Stimulated activated CD4-positive, alpha-beta T cell treated with anti-CD3 and anti-CD28 coated beads, Interleukin-4, amount 100 ng/mL, for 1 hour (primary cell): ENCODE measurements at places on chromosomes 12 and 14.

DNA sequence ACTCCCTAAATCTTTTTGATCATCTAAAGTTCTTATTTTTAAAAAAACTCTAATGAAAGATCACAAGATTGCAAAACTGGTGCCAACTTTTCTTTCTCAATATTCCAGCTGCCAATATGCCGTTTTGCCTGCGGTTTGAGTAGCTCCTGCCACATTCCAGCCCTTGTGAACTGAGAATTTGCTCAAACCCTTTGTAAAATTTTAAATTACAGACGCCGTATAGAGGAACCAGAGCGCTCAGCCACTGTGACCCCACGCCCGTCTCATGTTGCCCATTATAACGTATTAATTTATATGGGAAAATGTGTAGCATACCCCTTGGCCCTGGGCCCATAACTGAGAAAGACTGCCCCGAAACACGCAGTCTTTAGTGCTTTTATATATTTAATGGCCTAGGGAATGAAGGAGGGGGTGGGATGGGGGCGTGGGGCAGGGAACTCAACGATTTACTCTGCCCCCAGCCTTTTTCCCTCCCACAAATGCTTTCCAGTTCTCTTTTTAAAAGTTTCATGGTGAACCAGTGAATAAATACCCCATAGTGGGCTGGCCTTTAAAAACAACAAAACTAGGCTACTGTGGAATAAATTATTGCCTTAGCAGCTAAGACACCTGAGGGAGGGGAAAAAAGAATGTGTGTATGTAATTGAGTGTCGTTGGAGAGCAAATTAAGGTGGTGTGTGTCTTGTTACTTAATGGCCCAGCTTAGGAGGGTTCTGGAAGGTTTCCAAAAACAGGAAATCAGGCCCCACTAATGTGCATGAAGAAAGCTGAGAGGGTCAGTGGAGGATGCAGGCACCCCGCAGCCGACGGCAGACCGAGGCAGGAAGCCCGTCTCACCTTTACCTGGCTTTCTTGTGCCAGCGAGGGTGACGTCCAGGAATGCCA, 45.7 kb upstream of the RFLNA start:
- DNase-seq = no peak

- DNase-seq = no peak
Measured at GRCh38 chr14:52833891-52834290, 42.5 kb upstream of the GNPNAT1 start.

DNA sequence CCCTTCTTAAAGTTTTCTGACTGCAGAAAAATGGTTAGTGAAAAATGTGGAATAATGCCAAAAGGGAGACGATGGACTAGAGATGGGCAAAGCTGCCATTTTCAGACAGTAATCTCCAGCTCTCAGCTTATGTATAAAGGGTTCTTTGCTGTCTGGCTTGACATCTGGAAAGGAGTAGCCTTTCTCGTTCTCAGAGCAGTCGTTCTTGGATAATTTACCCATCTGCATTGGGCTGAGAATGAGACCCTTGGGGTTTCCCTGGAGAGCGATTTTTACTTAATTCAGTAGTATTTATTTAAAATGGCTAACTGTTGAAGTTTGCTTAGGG, 1.2 kb downstream of the NUDT4 start:
- no peak for DNase-seq

DNA sequence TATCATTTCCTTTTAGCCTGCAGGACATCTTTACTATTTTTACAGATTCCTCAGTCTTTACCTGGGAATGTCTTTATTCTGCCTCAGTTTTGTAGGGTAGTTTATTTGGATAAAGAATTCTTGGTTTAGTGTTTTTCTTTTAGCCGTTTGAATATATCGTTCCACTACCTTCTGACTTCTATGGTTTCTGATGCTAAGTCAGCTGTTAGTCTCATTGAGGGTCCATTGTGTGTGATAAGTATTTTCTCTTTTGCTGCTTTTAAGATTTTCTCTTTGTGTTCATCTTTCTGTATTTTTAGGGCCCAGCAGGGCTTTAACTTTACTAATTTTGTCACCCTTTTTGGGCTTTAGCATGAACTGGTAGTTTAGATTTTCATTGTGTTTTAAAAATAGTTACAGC, 113.5 kb downstream of the MNAT1 start:
- no peak for DNase-seq

DNA sequence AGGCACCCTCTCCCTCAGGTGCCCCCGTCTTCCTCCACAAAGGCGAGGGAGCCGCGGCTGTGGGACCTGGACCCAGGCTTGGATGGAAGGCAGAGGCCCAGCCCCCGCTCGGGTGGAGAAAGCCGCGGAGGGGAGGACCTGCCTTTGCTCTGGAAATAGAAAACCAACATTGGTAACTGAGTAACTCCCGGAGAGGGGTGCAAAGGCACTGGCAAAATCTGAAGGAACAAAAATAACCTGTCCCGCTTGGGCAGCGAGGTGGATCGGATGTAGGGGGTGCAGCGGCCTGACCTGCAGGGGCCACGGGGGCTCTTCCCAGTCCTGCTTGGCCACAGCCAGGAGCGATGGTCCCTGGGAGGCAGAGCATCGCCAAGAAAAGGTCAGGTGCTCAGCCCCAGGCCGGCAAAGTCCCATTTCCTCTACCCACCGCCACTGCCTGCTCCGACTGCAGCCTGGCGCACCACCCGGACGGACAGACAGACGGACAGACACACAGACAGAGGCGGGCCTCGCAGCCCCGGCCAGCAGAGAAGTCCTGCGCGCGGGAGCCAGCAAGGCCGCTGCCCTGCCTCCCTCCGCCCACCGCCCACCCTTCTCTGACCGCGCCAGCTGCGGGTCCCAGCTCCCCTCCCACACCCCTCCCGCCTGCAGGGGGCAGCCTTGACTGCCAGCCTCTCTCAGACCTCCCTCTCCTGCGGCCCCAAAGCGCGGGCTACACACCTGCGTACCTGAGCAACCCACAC, 21.4 kb upstream of the TMEM106C start:
- DNase-seq = peak; percentile 46

- DNase-seq = no peak
Measured at GRCh38 chr14:36967892-36968555, 204.4 kb downstream of the SLC25A21 start.

- DNase-seq = no peak
Measured at GRCh38 chr14:50345846-50346422, 33.8 kb downstream of the DMAC2L start.

GRCh38 chr12:70660620-70661219, 23.5 kb upstream of the PTPRB start:
- no peak for DNase-seq

GRCh38 chr14:83379436-83379835, 1845.8 kb upstream of the SEL1L start:
- DNase-seq = no peak

- no peak for DNase-seq
Measured at GRCh38 chr12:92654929-92655328, 47.9 kb upstream of the PLEKHG7 start.

- DNase-seq = no peak
Measured at GRCh38 chr12:44544018-44544417, 332.1 kb downstream of the NELL2 start.

DNA sequence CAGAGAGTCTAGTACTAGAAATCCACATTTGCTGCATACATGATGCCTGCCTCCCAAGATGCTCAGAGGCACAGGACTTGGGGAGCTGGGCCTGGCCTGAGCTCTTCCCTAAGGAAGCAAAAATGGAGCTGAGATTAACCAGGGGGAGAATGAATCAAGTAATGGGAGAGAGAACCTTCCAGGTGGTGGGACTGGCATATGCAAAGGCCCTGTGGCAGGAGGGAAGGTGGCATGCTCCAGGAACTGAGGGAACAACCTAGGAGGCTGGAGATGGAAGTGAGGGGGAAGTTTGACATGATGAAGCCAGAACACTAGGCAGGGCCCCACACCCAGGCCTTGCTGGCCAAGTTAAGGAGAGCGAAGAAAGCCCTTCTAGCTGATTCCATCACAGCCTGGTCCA, 23.3 kb downstream of the TMEM63C start:
- no peak for DNase-seq

DNA sequence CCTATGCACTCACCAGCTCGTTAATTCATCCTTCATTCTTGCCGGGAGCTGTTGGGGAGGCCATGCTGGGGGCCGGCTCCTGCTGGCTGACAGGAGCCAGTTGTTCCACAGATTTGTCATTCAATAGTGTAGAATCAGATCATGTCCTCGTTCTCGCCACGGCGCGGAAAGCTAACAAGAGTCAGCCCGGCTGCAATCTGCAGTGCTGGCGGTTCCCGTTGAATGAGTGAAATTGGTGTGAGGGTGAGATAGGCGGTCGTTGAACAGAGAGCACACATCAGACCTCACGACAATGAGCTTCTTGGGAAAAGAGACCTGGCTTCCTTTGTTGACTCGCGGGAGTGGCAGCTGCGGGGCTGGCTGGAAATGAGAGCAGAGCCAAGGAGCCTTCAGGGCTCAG, 57.5 kb downstream of the KIF26A start:
- DNase-seq = no peak

- no peak for DNase-seq
Measured at GRCh38 chr12:25714198-25714984, 161.3 kb upstream of the LMNTD1 start.

DNA sequence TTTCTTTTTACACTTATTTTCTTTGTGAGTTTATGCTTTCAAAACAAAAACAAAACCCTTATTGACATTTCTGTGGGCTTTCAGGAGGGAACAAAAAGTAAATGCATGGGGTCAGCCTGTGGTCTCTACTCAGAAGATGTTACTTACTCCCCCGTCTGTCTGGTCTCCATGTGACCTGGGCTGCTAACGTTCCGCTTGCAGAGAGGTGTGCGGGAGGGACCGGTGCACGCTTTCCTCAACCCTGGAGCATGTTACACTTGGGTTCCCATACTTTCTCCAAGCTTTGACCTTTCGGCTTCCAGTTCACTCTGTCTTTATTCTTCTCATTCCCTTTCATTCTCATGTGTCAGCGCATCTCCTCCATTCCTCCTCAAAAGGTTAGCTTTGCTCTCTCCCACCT, 36.5 kb downstream of the ZC3H14 start:
- DNase-seq = no peak

- no peak for DNase-seq
Measured at GRCh38 chr14:31657917-31658316, 96.7 kb downstream of the NUBPL start.

GRCh38 chr12:123995023-123995748, 22.2 kb downstream of the ZNF664 start:
- no peak for DNase-seq

GRCh38 chr14:21520767-21521166, 5.4 kb downstream of the SALL2 start:
- DNase-seq = no peak

DNA sequence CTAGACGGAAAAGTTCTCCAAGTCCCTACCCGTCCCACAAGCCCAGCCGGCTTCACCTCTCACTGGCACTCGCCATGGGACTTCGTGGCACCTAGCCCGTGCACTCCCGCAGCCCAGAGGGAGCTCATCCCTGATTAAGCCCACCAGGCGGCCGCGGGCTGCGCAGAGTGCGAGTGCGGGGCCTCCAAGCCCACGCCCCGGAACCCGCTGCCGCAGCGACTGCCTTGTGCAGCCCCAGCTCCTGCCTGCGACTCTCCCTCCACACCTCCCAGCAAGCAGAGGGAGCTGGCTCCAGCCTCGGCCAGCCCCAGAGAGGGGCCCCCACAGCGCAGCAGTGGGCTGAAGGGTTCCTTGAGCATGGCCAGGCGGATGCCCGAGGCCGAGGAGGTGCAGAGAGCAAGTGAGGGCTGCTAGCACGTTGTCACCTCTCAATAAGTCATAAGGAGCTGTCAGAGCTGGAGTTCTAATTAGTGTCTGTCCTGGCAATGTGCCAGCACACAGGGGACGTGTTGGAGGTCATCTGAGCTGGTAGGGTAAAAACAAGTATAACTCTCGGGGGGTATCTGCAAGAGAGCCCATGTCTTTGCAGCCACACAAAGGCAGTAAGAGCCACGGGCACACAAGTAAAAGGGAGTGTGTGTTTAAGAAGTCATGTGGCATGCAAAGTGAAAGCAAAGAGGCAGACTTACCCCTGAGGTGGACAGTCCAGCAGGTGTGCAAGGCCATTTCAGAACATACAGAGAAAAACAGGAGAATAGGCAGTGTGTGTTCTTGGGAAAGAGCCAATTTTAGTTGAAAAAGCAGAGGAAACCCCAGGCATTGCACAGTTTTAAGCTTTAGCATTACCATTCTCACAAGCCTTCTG, 27.1 kb upstream of the TMTC2 start:
- no peak for DNase-seq

- DNase-seq = no peak
Measured at GRCh38 chr12:22881878-22882385, 257.0 kb downstream of the ETNK1 start.

- no peak for DNase-seq
Measured at GRCh38 chr14:63091394-63091996, 46.2 kb upstream of the KCNH5 start.

DNA sequence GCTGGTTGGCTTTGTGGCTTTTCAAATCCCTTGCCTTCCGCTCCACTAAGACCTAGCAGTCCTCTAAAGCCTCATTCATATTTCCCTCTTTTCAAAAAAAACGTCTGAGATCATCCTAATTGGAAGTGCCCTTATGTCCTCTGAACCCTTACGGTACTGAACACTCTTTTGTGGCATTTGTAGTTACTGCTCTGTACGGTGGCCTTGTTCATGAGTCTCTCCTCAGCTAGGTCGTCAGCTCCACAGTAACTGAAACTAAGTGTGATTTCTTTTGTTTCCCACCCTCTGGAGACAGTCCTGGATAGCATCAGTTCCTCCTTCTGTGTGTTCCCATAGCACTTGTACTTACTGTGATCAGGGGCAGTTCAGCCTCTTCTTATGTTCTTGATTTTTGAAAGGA, 49.7 kb downstream of the DAAM1 start:
- no peak for DNase-seq

DNA sequence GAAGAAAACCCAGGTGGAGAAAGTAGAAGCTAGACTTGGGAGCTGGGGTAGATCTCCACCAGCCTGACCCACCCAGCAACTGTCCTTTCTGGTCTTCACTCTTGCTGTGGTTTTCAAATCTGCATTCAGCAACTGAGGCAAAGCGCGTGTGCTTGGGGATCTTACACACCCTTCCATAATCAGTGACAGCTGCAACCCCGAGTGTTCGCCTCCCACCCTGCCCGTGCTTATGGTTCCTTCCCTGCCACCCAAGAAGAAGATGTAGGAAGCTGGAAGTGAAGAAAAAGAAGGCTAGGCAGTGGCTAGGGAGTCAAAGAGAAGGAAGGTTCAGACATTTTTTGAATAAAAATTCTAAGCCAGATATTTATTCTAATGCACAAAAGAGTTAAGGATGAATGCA, 162.6 kb upstream of the CCND2 start:
- DNase-seq = no peak

- no peak for DNase-seq
Measured at GRCh38 chr12:7101694-7102131, 7.3 kb downstream of the C1RL start.

GRCh38 chr14:88251650-88252049, 71.4 kb downstream of the KCNK10 start:
- no peak for DNase-seq
